Endothelial cell (in vitro differentiated cells): ENCODE measurements at places on chromosomes 3 and 15. TPM values are rescaled to one million over a fixed set of nuclear protein-coding genes. Genes with fewer than 3 reads are reported as not detected.
A peak's percentile ranks its signal among the peaks of the same experiment; 100 is the strongest.

GRCh38 chr3:182092662-182093262, 381.0 kb downstream of the SOX2 start:
- peaks cover 5% of the 10 kb centered on the region for H3K4me1 ChIP-seq
- DNase-seq, result peak; percentile 3
- no peak overlapping the region for H3K27ac ChIP-seq
- no peaks in the 10 kb centered on the region for H3K27me3 ChIP-seq
- H3K36me3 ChIP-seq, result no peaks in the 10 kb centered on the region
- no peak overlapping the region for H3K4me3 ChIP-seq

TGM4 gene
- total RNA-seq, result not detected

SCN11A gene
- total RNA-seq, result 0.69 TPM

MESP1 gene
- not detected for total RNA-seq

DNA sequence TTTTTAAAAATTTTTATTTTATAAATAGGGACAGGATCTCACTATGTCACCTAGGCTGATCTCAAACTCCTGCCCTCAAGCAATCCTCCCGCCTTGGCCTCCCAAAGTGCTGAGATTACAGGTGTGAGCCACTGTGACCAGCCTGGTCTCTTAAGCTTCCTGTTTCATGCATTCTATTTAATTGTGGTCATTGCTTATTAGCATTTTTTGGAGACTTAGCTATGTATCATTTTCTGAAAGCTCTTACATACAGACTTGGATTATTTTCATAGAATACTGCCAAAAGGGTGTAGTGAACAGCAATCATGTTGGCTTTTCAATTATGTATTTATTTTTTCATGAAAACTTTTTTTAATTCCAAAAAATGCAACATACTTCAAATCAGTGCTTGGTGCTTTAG, 51.5 kb upstream of the DCUN1D1 start:
- peaks cover 4% of the 10 kb centered on the region for H3K4me1 ChIP-seq
- no peak for DNase-seq
- H3K4me3 ChIP-seq, result no peak overlapping the region
- H3K36me3 ChIP-seq, result peaks cover 31% of the 10 kb centered on the region
- H3K27ac ChIP-seq, result no peak overlapping the region

- H3K4me1 ChIP-seq, result peaks cover 46% of the 10 kb centered on the region
- peaks cover 14% of the 10 kb centered on the region for H3K36me3 ChIP-seq
- DNase-seq, result no peak
- peak overlapping the region; percentile 22 for H3K27ac ChIP-seq
Measured at GRCh38 chr3:171804618-171805389, 5.5 kb downstream of the PLD1 start.

- peaks cover 44% of the 10 kb centered on the region for H3K4me1 ChIP-seq
- DNase-seq, result no peak
- no peak overlapping the region for H3K4me3 ChIP-seq
Measured at GRCh38 chr15:99578809-99579208, 13.0 kb downstream of the MEF2A start.

DNA sequence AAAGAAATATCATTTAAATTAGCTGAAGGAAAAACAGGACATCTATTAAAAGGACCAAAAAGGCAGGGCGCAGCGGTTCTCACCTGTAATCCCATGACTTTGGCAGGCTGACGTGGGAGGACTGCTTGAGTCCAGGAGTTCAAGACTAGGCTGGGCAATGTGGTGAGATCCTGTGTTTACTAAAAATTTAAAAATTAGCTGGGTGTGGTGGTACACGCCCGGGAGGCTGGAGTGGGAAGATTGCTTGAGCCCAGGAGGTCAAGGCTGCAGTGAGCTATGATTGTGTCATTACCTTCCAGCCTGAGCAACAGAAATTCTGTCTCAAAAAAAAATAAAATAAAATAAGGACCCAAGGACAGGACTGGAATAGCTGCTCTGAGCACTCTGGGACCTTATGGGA, 16.2 kb upstream of the HERC1 start:
- peaks cover 4% of the 10 kb centered on the region for H3K4me1 ChIP-seq
- no peak overlapping the region for H3K4me3 ChIP-seq
- peaks cover 1% of the 10 kb centered on the region for H3K27me3 ChIP-seq
- H3K36me3 ChIP-seq, result no peaks in the 10 kb centered on the region
- no peak for DNase-seq
- no peak overlapping the region for H3K27ac ChIP-seq

- no peak overlapping the region for H3K4me3 ChIP-seq
- no peak for DNase-seq
- H3K27me3 ChIP-seq, result no peaks in the 10 kb centered on the region
- no peak overlapping the region for H3K27ac ChIP-seq
- peaks cover 3% of the 10 kb centered on the region for H3K36me3 ChIP-seq
Measured at GRCh38 chr3:144141496-144141895, 169.9 kb downstream of the DIPK2A start.

CLRN1 gene
- total RNA-seq, result not detected

DNA sequence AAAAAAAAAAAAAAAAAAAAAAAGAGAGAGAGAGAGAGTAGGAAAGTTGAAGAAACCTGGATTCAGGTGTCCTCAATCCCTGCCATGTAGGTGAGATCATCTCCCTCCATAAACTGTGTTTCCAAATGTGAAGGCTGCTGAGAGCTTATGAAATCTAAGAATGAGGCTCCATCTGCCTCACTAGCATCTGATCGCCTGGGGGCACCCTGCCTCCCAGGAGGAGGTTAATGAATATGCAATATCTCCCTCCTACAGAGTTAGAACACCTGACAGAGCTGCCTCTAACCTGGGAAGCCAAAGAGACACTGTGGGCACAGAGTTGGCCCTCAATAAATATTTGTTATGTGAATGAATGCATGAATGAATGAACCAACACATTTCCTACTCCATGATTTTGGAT, 23.8 kb upstream of the ZNF148 start:
- no peak overlapping the region for H3K4me3 ChIP-seq
- peaks cover 3% of the 10 kb centered on the region for H3K27me3 ChIP-seq
- DNase-seq, result no peak
- H3K36me3 ChIP-seq, result no peaks in the 10 kb centered on the region
- H3K27ac ChIP-seq, result no peak overlapping the region
- H3K4me1 ChIP-seq, result no peaks in the 10 kb centered on the region

DNA sequence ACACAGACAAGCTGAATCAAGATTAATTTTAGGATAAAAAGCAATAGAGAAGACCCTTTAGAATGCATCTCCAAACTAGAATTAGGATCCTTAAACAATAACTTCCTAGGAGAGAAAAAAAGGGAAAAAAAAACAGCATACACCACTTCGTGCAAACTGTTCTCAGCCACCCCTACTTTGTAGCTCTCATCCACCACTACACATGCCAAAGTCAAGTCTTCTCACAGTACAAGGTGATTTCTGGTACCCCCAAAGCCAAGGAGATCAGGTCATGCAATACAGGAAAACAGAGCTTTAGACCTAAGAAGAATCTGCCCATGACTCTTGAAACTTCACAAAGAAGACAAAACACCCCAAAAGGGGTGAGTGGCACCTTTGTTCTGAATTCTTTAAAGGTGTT, 166.9 kb downstream of the SUCNR1 start:
- H3K36me3 ChIP-seq, result no peaks in the 10 kb centered on the region
- H3K27ac ChIP-seq, result peak overlapping the region; percentile 62
- no peaks in the 10 kb centered on the region for H3K27me3 ChIP-seq
- no peak overlapping the region for H3K4me3 ChIP-seq

RARRES1 gene
- total RNA-seq, result not detected

GRCh38 chr3:31252216-31253185, 280.2 kb upstream of the STT3B start:
- peaks cover 3% of the 10 kb centered on the region for H3K4me1 ChIP-seq
- no peak overlapping the region for H3K27ac ChIP-seq
- H3K36me3 ChIP-seq, result no peaks in the 10 kb centered on the region
- H3K4me3 ChIP-seq, result no peak overlapping the region
- H3K27me3 ChIP-seq, result no peaks in the 10 kb centered on the region

GPR27 gene
- 0.80 TPM for total RNA-seq

PRKAR2A gene
- 67.3 TPM for total RNA-seq

RASGRP1 gene
- total RNA-seq, result 0.49 TPM

DNA sequence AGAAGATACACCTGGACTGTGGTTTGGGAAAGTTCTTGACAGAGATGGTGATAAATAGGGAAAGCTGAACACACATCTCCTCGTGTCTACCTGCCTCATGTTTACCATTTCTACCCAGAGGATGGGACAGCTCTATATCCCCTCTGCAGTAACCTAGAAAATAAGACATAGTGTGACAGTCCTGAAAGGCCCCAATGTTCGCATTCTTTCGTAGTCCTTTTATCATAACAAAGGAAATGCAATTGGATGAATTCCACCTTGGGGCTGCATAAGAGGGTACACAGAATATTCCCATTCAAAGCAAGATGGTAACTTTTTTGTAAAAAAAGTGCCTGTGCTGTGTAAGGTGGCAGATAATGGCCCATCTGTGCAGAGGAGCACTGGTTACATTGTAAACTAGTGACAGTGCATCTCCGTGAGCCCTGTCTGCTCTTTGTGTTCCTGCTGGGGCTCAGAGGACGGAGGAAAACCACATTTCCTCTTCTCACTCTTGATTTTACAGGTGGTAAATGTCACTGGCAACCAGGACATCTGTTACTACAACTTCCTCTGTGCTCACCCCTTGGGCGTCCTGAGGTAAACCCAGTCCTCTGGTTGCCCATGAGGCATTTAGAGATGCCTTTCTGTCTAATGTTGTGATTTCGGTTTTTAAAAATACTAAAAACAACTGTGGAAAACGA, 74.3 kb downstream of the SIDT1 start:
- H3K4me1 ChIP-seq, result peaks cover 27% of the 10 kb centered on the region
- H3K27ac ChIP-seq, result peak overlapping the region; percentile 65
- no peak overlapping the region for H3K4me3 ChIP-seq

DNA sequence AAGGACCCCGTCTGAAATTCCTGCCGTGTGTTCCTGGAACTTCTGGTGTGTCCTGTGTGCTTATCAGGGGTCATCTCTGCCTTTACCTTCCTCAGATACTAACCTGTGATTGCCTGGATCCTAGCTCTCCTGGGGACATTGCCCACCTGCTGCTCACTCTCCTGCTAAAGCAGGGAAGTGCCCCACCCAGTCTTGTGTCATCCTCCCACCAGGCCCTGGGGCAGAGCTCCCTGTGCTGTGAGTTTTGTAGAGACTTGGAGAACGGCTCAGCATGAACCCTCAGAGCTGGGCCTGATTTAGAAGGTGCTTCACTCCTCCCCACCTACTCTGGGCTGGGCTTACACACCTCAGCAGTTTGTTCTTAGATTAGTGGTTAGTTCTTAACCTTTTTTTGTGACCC, 3.8 kb upstream of the TMEM44 start:
- no peak for DNase-seq
- H3K36me3 ChIP-seq, result peaks cover 12% of the 10 kb centered on the region
- peaks cover 4% of the 10 kb centered on the region for H3K27me3 ChIP-seq
- no peak overlapping the region for H3K27ac ChIP-seq
- peaks cover 3% of the 10 kb centered on the region for H3K4me1 ChIP-seq

RYR3 gene
- total RNA-seq, result 4.8 TPM

SPATA12 gene
- total RNA-seq, result 0.15 TPM

DNA sequence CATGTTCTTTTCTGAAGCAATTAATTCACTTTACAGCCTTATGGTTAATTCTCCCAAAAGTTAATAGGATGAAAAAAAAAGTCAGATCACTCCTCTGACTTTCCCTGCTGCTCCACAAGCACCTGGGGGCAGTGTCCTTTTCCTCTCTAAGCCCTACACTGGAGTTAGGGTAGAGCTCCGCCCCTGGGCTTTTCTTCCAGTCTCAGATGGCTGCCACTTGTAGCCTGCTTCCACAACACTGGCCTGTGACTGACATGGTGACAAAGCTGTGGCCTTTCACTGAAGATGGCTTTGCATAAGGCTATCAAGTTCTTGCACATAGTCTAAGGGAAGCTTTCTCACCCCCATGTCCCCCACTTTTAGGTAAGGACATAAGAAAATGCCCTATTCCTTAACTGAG, 1.3 kb upstream of the MON1A start:
- peaks cover 13% of the 10 kb centered on the region for H3K4me1 ChIP-seq
- H3K27me3 ChIP-seq, result peaks cover 4% of the 10 kb centered on the region
- peak; percentile 30 for DNase-seq
- no peaks in the 10 kb centered on the region for H3K36me3 ChIP-seq

GRCh38 chr3:46619845-46620778, 7.8 kb downstream of the FAM240A start:
- H3K4me1 ChIP-seq, result peaks cover 17% of the 10 kb centered on the region
- DNase-seq, result no peak
- no peak overlapping the region for H3K27ac ChIP-seq
- no peak overlapping the region for H3K4me3 ChIP-seq
- H3K27me3 ChIP-seq, result peaks cover 1% of the 10 kb centered on the region

EXD1 gene
- total RNA-seq, result not detected

DNA sequence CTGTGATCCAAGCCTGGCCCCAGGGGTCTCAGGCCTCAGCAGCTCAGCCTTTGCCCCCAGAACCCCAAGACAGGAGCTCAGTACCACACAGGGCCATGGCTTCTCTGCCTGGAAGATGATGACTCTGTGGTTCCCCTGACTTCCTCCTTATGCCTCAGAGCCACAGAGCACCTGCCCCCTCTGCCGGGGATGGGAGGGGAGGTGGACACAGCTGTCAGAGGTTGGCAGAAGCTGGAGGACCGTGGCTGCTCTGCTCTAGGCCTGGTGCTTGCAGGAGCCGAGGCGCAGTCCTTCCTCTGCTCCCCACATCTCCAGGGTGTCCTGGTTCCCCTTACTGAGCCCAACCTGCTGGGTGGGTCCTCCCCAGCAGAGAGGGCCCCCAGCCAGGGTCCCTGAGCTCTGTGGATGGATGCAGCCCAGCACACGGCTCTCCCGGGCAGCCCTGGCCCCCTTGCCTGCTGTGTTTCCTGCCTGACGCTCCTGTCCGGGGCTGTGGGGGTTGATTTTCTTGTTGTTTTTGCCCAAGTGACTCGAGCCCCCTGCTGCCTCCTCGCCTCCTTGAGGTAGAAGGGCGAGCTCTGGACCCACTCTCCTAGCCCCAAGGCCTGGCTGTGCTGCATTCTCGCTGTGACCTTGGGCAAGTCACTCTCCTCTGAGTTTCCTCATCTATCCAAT, 36.6 kb downstream of the PSTPIP1 start:
- H3K27me3 ChIP-seq, result peaks cover 14% of the 10 kb centered on the region
- no peak overlapping the region for H3K27ac ChIP-seq
- no peaks in the 10 kb centered on the region for H3K36me3 ChIP-seq
- H3K4me3 ChIP-seq, result no peak overlapping the region
- H3K4me1 ChIP-seq, result peaks cover 2% of the 10 kb centered on the region

DNA sequence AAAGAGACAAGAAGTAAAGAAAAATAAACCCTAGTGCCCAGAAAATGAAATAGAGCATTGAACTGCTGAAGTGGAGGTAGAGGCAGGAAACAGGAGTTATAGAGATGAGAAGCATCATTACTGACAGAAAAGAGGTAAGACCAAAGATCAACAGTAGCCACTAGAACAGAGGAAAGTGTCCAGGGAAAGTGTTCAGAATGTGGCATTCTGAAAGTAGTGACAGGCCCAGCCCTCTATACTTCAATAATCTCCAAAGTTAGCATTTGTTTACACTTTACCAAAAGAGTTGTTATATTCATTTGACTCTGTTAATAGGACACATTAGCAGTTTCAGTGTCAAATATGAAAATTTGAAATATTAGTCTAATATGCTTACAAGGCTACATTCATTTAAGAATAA, 727.1 kb upstream of the NECTIN3 start:
- DNase-seq, result no peak
- H3K36me3 ChIP-seq, result no peaks in the 10 kb centered on the region
- no peak overlapping the region for H3K4me3 ChIP-seq
- H3K4me1 ChIP-seq, result no peaks in the 10 kb centered on the region

GRCh38 chr3:61158667-61159066, 92.6 kb downstream of the FHIT start:
- H3K4me1 ChIP-seq, result peaks cover 3% of the 10 kb centered on the region
- H3K4me3 ChIP-seq, result no peak overlapping the region
- no peak for DNase-seq

SLC51B gene
- not detected for total RNA-seq
